SK-N-SH (cell line): ENCODE measurements at places on chromosomes 1 and 21. TPM values are rescaled to one million over a fixed set of nuclear protein-coding genes. Genes with fewer than 3 reads are reported as not detected.

Gene LCE1B
- not detected in 2 replicates for polyA plus RNA-seq

Gene LRRC7
- polyA plus RNA-seq = 0.02 and 0.03 TPM in 2 replicates

Gene LRRC41
- polyA plus RNA-seq = 59.3 and 66.0 TPM in 2 replicates

Gene CDC7
- 2.6 TPM in 2 replicates for polyA plus RNA-seq

Gene FCRL4
- not detected in 2 replicates for polyA plus RNA-seq

Gene FMO2
- not detected in 2 replicates for polyA plus RNA-seq

Gene CTSS
- 1.4 and 2.3 TPM in 2 replicates for polyA plus RNA-seq

Gene CRYZL1
- polyA plus RNA-seq = 26.3 and 45.9 TPM in 2 replicates

Gene MX2
- polyA plus RNA-seq = 0.06 and 0.08 TPM in 2 replicates
